Stimulated activated CD4-positive, alpha-beta T cell treated with anti-CD3 and anti-CD28 coated beads, Interleukin-12 subunit alpha, Interleukin-12 subunit beta, amount 100 ng/mL, for 24 hours (primary cell): ENCODE measurements at places on chromosomes 2 and 18.

GRCh38 chr18:2967820-2968219 lies 45.1 kb downstream of the LPIN2 start:
- no peak for DNase-seq

DNA sequence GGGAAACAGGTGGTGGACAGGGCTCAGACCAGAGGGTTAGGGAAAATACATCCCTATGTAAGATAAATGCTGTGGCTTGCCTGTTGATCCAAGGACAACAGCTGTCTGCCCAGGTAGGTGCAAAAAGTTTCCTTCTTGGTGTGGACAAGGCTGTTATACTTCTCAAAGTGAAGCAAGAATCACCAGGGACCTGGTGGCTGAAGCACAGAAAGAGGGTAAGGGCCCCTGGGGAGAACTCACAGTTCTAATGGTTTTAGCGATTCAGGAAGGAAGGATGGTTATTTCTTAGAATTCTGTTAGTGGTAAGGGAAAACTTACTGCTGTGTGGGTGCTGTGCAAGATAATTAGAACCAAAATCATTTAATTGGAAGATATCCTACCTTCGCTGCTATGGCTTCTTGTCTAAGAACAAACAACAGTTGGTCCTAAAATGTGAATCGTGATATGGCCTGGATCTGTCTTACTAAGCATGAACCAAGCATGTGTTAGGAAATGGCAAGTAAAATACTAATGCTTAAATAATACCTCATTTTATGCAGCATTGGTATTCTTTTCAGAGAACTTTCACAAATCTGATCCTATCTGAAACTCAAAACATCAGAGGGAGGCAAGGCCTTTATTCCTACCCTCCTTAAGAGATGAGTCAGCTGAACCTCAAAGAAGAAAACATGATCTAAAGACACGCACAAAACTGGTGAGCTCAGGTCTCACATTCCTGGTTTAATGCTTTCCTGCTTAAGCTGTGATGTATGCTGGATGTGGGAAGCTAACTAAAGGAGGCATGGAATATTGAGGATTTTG lies 159.2 kb upstream of the THUMPD2 start:
- DNase-seq = no peak

GRCh38 chr2:65142515-65142914 lies 12.6 kb upstream of the RAB1A start:
- no peak for DNase-seq

DNA sequence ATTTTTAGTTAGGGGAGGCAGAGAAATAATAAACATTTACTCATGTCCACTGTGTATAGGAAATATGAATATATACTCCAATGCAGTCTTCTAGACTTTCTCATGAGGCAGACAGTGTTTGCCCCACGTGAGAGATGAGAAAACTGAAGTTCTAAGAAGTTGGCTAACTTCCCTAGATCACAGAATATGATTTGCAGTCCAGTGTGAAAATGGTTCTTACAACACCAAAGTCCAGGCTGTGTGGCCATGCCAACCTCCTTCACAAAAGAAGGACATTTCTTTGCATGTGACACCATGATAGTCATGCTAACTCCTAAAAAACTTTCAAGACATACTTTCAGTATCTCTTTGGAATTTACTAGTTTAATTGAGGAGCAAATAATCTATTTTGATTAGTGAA lies 143.7 kb downstream of the IRS1 start:
- DNase-seq = no peak
